ENCODE measurements at places on chromosomes 11 and 22.

DNA sequence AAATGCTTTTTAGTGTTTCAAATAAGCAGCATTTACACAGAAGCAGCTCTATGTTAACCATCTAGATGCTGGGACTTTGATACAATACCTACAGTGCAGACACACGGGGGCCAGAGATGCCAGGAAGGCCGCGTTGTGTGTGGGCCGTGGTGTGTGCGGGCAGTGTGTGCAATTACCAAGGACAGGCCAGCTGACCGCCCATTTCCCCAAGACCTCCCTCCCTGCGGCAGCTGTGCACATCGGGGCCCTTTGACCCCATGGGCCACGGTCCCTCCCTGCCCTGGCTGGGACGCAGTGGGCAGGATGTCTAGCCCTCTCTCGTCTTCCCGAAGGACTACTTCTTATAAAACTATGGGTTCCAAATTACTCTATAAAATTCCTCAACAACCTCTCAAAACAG lies 38.4 kb downstream of the CLTCL1 start:
- no peak for DNase-seq

GRCh38 chr11:128733440-128734102 lies 39.7 kb downstream of the FLI1 start:
- no peak for DNase-seq

- no peak for DNase-seq
These were observed 27.5 kb downstream of the ARVCF start for GRCh38 chr22:19988965-19989724.

GRCh38 chr11:80844110-80844819 lies 1403.4 kb upstream of the TENM4 start:
- no peak for DNase-seq

GRCh38 chr11:130715085-130715876 lies 201.0 kb downstream of the SNX19 start:
- no peak for DNase-seq

Measured in cortex of kidney (tissue), 1 donor.